Forelimb muscle (tissue), 1 donor: ENCODE measurements at places on chromosomes 5 and 9. TPM values are rescaled to one million over a fixed set of nuclear protein-coding genes. Genes with fewer than 3 reads are reported as not detected.

Gene SHOC1
- 0.11 TPM for polyA plus RNA-seq

- no peak for DNase-seq
Observed at GRCh38 chr5:16723821-16724220, 107.0 kb upstream of the RETREG1 start.

GRCh38 chr5:112794410-112794809 lies 56.7 kb downstream of the APC start:
- DNase-seq: no peak

- no peak for DNase-seq
Observed at GRCh38 chr9:10863476-10863875, 250.7 kb upstream of the PTPRD start.

DNA sequence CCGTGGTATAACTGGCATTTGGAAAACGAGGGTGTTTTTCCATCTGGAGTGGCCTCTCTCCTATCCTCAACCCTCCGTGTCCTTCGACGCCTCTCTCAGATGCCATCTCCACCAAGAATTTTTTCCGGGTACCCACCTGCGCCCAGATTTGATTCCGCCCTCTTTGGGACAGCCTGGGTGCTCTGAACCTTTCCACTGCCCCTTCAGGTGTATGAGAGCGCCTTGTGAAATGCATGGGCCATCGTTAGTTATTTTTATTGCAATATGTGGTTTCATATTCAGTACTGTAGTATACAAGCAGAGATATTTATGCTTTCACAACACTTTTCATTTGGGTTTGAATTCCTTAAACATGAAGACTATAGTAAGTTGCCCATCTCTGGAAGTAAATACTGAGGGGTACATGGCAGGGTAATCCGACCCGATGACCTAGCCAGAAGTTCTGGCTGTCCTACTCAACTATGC lies 78.2 kb upstream of the IFNE start:
- DNase-seq: no peak

DNA sequence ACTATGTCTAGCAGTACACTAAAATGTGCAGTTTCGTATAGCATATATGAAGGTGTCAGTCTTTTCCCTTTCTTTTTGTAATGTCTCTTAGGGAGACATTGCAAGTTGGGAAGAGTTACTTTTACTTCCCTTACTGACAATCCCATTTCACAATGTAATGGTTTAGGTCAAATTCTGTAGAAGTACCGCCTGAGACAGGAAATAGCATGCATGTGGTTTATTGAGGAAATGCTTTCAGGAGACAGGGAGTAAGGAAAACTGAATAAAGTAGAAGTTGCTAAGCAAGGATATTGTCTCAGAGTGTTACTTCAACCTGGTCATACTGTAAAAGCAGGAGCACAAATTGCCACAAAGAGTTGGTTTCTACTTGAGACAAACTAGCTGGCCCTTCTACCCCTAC lies 32.1 kb upstream of the MSANTD3 start:
- DNase-seq: no peak

GRCh38 chr9:36165826-36166167 lies 3.4 kb upstream of the CCIN start:
- DNase-seq: no peak

DNA sequence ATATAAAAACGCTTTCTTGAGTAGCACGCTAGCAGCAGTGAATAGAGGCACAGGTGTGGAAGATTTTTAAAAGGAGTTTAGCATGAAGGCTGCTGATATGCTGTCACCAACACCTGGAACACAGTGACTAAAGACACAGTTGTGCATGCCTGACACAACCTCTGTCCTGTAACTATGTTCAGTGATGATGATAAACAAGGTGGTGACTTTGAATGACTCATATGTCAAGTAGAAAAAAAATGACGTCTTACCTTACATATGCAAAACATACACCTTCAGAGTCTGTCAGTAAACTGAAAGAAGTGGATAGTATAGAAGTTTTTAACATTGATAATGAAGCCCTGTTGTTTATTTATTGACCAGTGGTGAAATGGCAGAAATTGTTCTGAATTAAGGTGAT lies 66.2 kb upstream of the ADCY2 start:
- DNase-seq: no peak
